ENCODE measurements at places on chromosomes 6 and 20. TPM values are rescaled to one million over a fixed set of nuclear protein-coding genes. Genes with fewer than 3 reads are reported as not detected.

The WFDC12 gene
- not detected for total RNA-seq

The SLC16A10 gene
- total RNA-seq, result 24.4 TPM

The BNIP5 gene
- not detected for total RNA-seq

The SNAP25 gene
- total RNA-seq, result 1.3 TPM

The PAK5 gene
- total RNA-seq, result not detected

- H3K27me3 ChIP-seq, result no peaks in the 10 kb centered on the region
- DNase-seq, result no peak
- no peak overlapping the region for H3K27ac ChIP-seq
These were observed 64.3 kb upstream of the BTBD3 start for GRCh38 chr20:11853359-11853758.

GRCh38 chr6:5894357-5894756 lies 112.4 kb downstream of the NRN1 start:
- H3K4me3 ChIP-seq, result no peak overlapping the region
- H3K27me3 ChIP-seq, result no peaks in the 10 kb centered on the region

GRCh38 chr6:35476004-35476403 lies 7.8 kb downstream of the RPL10A start:
- peaks cover 20% of the 10 kb centered on the region for H3K4me1 ChIP-seq
- no peak for DNase-seq
- peaks cover 77% of the 10 kb centered on the region for H3K36me3 ChIP-seq
- H3K4me3 ChIP-seq, result no peak overlapping the region

DNA sequence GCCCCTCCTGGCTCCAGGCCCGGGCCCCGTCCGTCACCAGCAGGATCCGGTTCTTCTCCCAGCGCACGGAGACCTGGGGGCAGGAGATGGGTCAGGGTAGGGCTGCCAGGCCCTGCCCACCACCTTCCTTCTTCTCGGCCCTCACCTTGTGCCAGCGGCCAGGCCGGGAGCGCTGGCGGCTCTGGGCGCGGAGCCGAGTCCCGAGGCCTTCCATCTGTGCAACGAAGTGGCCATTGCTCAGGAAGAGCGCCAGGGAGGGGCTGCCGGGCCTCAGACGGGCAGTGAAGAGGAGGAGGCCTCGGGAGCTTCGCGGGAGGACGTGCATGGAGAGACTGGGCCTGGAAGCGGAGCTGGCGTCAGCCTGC lies 7.9 kb downstream of the ADRM1 start:
- peaks cover 6% of the 10 kb centered on the region for H3K4me1 ChIP-seq
- no peak overlapping the region for H3K27ac ChIP-seq
- H3K4me3 ChIP-seq, result no peak overlapping the region
- no peaks in the 10 kb centered on the region for H3K27me3 ChIP-seq
- no peak for DNase-seq
- peaks cover 76% of the 10 kb centered on the region for H3K36me3 ChIP-seq

DNA sequence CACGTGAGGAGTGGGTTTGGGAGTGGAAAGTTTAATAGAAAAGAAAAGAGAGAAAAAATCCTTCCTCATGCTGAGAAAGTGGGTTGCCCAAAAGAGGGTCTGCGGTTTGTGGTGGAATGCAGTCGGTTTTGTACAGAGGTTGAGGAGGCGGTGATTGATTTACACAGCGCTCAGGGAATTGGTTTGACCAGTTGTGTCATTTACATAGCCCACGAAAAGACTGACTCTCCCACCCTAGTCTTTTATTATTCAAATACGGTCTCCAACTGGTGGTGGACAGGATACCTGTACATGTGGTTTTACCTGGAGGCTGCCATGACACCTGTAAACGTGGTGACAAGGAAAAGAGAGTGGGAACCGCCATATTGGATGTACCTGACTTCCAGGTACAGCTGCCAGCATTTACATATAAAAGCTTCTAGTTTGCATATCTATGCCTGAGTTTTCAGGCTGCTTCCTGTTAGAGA lies 42.1 kb downstream of the HLA-DPB1 start:
- H3K27ac ChIP-seq, result no peak overlapping the region
- H3K4me1 ChIP-seq, result peaks cover 6% of the 10 kb centered on the region
- no peaks in the 10 kb centered on the region for H3K36me3 ChIP-seq
- DNase-seq, result no peak
- H3K27me3 ChIP-seq, result peaks cover 17% of the 10 kb centered on the region

GRCh38 chr20:60857708-60858107 lies 394.4 kb upstream of the CDH4 start:
- no peaks in the 10 kb centered on the region for H3K36me3 ChIP-seq
- no peak for DNase-seq
- H3K4me1 ChIP-seq, result no peaks in the 10 kb centered on the region

DNA sequence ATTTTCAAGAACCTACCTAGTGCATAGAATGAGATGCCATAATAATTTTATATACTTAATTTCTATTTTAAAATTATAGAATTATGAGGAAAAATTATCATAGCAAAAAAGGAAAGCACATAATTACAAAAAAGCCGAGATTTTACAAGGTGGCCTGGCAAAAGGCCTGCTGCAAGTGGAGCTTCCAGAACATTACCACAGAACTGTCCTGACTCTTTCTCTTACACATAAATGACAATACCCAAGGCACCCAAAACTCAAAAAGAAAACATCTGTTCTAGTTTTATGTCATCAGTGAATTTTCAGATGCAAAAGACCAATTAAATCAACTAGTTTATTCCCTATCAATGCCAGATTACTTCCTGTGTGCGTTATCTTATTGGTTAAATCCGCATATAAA lies 74.2 kb downstream of the FILIP1 start:
- no peak overlapping the region for H3K4me3 ChIP-seq
- DNase-seq, result no peak
- H3K27ac ChIP-seq, result peak overlapping the region; percentile 60
- H3K36me3 ChIP-seq, result no peaks in the 10 kb centered on the region

GRCh38 chr6:34593701-34594100 lies 37.6 kb upstream of the SPDEF start:
- DNase-seq, result no peak
- peaks cover 36% of the 10 kb centered on the region for H3K4me1 ChIP-seq

- DNase-seq, result no peak
- no peak overlapping the region for H3K27ac ChIP-seq
- no peaks in the 10 kb centered on the region for H3K36me3 ChIP-seq
- no peak overlapping the region for H3K4me3 ChIP-seq
These were observed 310.4 kb upstream of the SUPT3H start for GRCh38 chr6:45688180-45688579.

Data from thoracic aorta (tissue), 2 donors.